Muscle of leg (tissue), 16 donors: ENCODE measurements at places on chromosomes 2 and 18.

DNA sequence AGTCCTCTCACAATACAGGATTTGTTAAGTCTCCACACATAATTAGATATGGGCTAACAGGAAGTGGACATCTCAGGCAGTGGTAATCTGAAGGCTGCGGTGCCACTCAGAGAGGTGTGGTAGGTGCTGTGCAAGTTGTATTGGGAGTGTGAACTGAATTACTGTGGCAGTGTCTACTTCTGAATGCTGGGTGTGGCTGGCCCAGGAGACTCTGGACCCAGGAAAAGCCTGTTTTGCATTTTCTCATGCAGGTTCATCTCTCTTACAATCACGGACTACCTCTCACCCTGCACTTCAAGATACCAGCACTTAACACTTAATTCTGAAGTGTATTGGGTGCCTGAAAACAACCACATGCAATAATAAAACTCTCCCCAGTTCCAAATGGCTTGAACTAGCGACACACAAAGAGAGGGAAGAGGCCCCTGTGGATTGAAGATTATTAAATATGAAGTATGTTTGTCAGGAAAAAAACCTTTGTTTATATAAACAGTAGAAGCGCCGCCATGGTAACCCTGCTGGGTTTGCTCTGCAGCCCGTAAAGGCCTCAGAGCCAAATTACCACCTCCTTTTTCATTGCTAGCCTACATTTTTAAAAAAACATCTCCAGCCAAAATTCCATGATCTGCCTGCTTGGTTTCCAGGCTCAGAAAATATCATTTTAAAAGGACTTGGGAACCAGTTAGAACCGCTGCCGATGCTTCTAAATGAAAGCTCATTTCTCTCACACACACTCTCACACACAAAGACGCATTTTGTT, 77.5 kb downstream of the GFPT1 start:
- H3K4me1 ChIP-seq = peaks cover 57% of the 10 kb centered on the region
- no peak overlapping the region for H3K4me3 ChIP-seq
- H3K27ac ChIP-seq = peak overlapping the region; percentile 97
- no peaks in the 10 kb centered on the region for H3K27me3 ChIP-seq
- H3K36me3 ChIP-seq = no peaks in the 10 kb centered on the region

DNA sequence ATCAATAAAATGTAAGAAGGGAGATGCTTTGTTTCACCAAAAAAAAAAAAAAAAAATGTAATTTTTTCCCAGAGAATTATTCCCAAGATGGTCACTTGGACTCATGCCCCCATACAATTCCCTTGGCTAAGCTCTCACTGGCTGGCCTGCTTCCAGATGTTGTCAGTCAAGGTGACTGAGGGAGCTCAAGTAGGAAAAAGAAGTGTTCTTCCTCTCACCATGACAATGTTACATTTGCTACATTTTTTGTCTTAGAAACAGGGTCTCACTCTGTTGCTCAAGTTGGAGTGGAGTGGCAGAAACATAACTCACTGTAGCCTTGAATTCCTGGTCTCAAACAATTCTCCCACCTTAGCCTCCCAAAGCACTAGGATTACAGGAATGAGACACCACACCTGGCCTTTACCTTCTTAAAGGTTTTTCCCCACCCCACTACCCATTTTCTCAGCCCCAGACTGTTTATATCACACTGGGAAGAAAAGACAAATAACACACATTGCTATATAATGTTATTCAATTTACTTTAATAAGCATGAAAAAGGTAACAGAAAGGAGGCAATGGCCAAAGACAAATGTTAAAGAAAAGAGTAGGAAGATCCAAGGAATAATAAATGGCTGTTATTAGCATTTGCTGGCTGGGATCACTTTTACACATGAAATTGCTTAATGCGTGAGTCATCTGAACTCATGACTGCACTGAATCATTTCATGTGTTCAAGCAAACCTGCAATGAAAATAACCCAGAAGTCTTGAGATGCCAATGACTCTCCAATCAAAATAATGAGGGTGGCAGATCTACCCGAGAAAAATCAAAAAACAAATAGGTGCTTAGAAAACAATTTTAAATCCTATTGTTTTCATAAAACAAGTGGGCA, 45.2 kb downstream of the ACVR1 start:
- peaks cover 4% of the 10 kb centered on the region for H3K4me1 ChIP-seq
- H3K36me3 ChIP-seq = peaks cover 7% of the 10 kb centered on the region
- H3K27ac ChIP-seq = no peak overlapping the region
- H3K27me3 ChIP-seq = no peaks in the 10 kb centered on the region
- peak; percentile 72 for DNase-seq

DNA sequence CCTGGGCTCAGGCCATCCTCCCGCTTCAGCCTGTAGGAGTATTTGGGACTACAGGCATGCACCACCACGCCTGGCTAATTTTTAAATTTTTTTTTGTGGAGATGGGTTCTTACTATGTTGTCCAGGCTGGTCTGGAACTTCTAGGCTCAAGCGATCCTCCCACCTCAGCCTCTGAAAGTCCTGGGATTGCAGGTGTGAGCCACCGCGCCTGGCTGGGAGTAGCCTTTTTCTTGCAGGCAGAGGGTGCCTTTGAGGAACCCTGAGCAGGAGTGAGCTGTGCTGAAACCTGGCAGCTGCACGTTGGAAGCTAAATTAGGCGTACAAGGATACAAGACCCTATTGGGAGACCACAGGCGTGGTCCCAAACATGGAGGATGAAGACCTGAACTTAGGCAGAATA, 8.0 kb downstream of the CTDSP1 start:
- DNase-seq = peak; percentile 39
- H3K4me3 ChIP-seq = no peak overlapping the region
- peaks cover 28% of the 10 kb centered on the region for H3K36me3 ChIP-seq
- H3K27me3 ChIP-seq = no peaks in the 10 kb centered on the region

GRCh38 chr2:118202707-118203303, 114.5 kb downstream of the INSIG2 start:
- DNase-seq = peak; percentile 70
- no peaks in the 10 kb centered on the region for H3K27me3 ChIP-seq
- no peaks in the 10 kb centered on the region for H3K36me3 ChIP-seq
- H3K4me1 ChIP-seq = no peaks in the 10 kb centered on the region

GRCh38 chr18:62991959-62992358, 276.6 kb downstream of the PHLPP1 start:
- no peak for DNase-seq
- H3K4me1 ChIP-seq = peaks cover 9% of the 10 kb centered on the region
- no peak overlapping the region for H3K27ac ChIP-seq
- H3K36me3 ChIP-seq = no peaks in the 10 kb centered on the region
